ENCODE measurements at places on chromosomes 12 and 14. TPM values are rescaled to one million over a fixed set of nuclear protein-coding genes. Genes with fewer than 3 reads are reported as not detected.

Gene RDH12
- not detected for total RNA-seq

Gene KDM2B
- total RNA-seq = 84.8 TPM

DNA sequence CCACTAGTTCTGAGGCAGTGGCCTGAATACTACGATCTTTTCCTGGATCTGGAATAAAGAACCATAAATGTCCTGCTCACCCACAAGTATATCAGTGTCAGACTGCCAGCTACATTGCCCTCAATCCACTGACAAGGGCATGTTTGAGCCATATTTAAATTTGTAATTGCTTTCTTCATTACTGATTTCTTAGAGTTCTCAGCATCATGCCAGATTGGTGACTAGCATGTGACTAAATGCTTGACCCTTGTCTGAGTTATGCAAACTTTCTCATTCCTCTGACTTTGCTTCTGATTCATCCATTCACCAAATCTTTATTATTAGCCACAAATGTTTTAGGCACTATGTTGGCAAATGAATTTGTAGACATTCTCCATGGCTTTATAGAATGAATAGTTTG lies 143.6 kb upstream of the SLC16A7 start:
- H3K4me1 ChIP-seq = no peaks in the 10 kb centered on the region
- no peak for DNase-seq
- H3K27me3 ChIP-seq = peaks cover 2% of the 10 kb centered on the region

DNA sequence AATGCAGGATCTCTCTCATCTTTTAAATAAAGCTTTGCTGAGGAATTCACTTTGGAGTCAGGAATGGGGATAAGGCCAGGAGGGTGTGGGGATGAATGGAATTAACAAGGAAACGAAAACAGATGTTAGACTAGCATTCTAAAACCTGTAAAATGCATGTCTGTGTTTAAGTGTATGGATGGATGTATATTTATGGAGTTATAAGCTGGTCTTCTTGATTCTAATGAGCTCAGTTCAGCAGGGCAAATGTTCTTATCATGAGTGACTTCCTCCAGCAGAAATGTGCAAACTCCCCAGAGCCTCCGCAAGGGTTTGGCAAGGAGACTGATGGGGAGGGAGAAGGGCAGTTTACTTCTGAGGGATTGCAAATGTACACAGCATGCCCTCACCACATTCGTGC lies 149.1 kb downstream of the NTF3 start:
- H3K36me3 ChIP-seq = no peaks in the 10 kb centered on the region
- H3K4me1 ChIP-seq = no peaks in the 10 kb centered on the region
- H3K4me3 ChIP-seq = no peak overlapping the region
- no peak for DNase-seq
- H3K27ac ChIP-seq = no peak overlapping the region

GRCh38 chr12:110280392-110280778 lies 662 bp upstream of the ATP2A2 start:
- peak overlapping the region; percentile 88 for H3K27ac ChIP-seq
- H3K27me3 ChIP-seq = peaks cover 17% of the 10 kb centered on the region
- no peak for DNase-seq
- peaks cover 23% of the 10 kb centered on the region for H3K36me3 ChIP-seq
- H3K4me3 ChIP-seq = peak overlapping the region; percentile 89

DNA sequence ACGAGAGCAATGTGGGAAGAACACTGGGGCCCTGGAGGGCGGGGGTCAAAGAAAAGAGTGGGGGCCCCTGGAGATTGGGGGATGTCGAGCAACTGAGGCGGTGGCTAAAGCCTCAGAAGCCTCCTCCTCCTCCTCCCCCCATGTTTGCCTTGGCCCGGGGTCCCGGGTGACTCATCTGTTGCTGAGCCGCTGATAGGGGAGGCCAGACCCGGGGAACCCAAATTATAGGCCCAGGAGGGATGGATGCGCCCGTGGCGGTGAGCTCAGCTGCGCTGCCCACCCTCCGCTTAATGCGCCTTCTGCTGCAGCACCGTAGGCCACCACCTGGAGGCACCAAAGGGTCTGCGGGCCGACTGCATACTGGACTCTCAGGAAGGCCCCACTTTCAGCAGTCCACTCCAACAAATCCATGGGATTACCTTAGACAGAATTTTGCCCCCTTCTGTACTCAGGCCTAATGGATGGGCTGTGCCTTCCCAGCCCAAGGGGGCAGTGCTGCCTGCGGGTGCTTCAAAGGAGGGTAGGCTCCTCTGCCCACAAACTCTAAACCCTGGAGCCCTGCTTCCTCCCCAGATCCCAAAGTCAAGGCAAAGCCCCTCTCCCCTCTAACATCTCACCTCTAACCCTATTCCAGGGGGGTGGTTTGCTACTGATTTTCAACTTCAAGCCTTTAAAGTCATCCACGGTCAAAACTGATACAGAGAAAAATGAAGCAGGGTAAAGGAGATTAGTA lies 2.6 kb upstream of the WNT10B start:
- peak; percentile 58 for DNase-seq
- H3K4me1 ChIP-seq = peaks cover 30% of the 10 kb centered on the region
- no peak overlapping the region for H3K4me3 ChIP-seq
- H3K27me3 ChIP-seq = peaks cover 87% of the 10 kb centered on the region
- H3K27ac ChIP-seq = no peak overlapping the region

Measured in activated naive CD8-positive, alpha-beta T cell treated with anti-CD3 and anti-CD28 coated beads, Interleukin-2, amount 10 ng/mL, durations not matched to agents 7 days and 5 days (primary cell).